ENCODE measurements at places on chromosomes 4 and X.

GRCh38 chrX:110277609-110278008 lies 40.3 kb downstream of the AMMECR1 start:
- no peak for DNase-seq

DNA sequence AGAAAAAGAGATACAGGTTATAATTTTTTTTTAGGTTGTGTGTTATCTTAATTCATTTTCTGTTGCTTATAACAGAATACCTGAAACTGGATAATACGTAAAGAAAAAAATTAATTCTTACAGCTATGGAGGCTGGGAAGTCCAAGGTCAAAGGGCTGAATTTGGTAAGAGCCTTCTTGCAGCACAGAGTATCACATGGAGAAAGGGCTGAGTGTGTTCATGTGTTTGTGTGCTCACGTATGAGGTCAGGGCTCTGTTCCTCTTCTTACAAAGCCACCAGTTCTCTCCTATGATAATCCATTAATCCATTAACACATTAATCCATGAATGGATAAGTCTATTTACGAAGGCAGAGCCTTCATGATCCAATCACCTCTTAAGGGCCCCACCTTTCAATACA lies 8.6 kb upstream of the RAB28 start:
- DNase-seq = no peak

DNA sequence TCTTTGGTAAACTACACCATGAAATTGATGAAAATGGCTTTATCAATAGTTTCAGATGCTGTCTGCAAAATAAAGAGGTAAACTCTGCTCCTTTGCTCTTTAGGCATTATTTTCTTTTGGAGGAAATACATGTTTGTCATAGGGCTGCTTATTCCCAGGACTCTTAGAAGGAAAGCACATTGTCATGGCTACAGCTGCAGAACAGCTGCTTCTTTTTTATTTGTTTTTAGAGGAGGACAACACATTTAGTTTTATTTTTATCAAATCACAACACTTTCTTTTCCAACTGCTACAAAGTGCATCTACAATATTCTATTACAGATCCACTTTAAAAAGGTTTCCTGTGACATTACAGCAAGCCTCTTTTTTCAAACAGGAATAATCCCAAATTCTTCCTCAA lies 12.7 kb upstream of the HPF1 start:
- DNase-seq = no peak

- no peak for DNase-seq
Measured at GRCh38 chr4:3009422-3009821, 46.1 kb downstream of the GRK4 start.

GRCh38 chrX:112137276-112137675 lies 54.7 kb upstream of the TRPC5 start:
- no peak for DNase-seq

DNA sequence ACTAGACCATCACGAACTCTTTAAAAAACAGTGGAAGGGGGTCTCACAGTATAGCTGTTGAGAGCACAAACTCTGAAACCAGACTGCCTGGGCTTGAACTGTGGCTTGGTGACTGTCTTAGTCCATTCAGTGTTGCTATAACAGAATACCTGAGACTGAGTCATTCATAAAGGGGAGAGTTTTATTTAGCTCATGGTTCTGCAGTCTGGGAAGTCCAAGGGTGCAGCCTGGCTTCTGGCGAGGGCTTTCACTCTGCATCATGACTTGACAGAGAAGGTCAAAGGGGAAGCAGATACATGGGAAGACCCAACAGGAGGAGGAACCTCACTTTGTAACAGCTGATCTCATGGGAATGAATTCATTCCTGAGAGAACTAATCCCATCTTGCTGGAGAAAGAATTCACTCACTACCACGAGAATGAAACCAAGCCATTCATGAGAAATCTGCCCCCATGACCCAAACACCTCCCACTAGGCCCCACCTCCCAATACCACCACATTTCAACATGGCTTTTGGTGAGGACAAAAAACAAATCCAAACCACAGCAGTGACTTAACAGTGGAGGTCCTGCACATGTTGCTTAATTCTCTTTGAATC lies 116.7 kb upstream of the STOX2 start:
- no peak for DNase-seq

GRCh38 chr4:17930256-17930655 lies 91.3 kb downstream of the LCORL start:
- no peak for DNase-seq

DNA sequence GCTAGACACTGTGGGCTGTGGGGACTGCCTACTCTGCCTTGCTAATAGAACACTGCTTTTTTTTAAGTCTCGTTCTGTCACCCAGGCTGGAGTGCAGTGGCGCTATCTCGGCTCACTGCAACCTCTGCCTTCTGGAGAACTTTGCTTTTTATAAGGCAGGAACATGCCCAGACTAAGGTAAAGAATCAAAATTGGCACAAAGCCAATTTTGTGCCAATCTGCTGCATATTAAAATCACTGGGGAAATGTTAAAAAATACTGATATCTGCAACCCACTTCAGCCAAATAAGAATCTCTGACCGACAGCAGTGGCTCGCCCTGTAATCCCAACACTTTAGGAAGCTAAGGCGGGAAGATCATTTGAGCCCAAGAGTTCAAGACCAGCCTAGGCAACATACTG lies 36.5 kb upstream of the CEP135 start:
- no peak for DNase-seq

DNA sequence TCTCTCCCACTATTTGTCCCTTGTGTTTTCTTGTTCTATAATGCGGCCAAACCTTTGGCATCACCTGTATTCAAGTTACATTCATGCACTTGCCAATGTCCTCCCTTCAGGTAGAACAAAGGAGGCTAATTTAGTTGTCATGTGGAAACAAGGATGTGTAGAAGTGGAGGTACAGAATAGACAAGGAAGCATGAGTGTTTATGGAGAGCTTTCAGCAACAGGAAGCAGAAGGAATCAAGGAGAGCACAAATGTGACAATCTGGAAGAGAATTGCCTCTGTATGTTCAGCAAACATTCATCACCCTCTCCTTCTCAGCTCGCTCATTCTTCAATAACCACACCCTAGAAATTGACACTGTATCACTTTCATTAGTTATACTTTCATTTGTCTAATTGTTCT lies 103.4 kb downstream of the SLC7A11 start:
- no peak for DNase-seq

DNA sequence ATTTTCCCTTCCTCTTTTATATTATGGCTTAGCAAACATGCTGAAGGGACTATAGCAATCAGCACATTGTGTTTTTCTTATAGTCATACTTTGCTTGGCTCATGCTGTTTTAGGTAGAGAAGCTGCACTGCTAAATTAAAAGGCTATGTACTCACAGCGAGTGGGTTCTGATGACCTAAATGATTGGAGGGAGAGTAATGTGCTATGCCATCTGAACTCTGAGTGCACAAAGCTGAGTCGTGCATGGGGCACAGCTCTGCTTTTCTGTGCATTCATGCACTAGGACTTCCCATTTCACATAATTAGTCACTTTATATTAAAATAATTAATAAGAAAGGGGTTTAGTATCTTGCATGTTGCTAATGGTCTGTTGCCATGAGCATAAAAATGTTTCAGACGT lies 132.7 kb upstream of the ADGRL3 start:
- no peak for DNase-seq

All from stimulated activated CD8-positive, alpha-beta memory T cell treated with anti-CD3 and anti-CD28 coated beads, Interleukin-15, amount 100 ng/mL, for 48 hours (primary cell).